Neural progenitor cell (in vitro differentiated cells): ENCODE measurements at places on chromosomes 4 and X.

DNA sequence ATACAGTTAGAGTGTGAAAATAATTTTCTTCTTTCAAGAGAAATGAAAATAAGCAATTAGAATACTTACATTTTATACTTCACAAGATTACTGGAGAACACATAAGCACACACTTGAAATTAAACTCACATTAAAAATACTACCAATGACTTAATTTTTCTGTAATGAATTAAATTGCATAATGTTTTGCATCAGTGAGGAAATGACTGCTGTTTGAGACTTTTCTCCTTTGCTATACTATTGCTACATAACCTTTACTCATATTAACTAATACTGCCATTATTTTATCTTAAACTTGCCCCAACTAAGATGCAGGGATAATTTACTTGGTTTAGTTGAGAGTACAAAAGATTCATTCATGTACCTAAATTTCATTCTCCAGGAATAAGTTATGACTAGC lies 590.9 kb downstream of the ARAP2 start:
- no peak for DNase-seq

- DNase-seq = no peak
Measured at GRCh38 chr4:151297170-151297569, 20.2 kb downstream of the PRSS48 start.

- DNase-seq = no peak
Measured at GRCh38 chrX:68936608-68937007, 107.8 kb downstream of the EFNB1 start.

DNA sequence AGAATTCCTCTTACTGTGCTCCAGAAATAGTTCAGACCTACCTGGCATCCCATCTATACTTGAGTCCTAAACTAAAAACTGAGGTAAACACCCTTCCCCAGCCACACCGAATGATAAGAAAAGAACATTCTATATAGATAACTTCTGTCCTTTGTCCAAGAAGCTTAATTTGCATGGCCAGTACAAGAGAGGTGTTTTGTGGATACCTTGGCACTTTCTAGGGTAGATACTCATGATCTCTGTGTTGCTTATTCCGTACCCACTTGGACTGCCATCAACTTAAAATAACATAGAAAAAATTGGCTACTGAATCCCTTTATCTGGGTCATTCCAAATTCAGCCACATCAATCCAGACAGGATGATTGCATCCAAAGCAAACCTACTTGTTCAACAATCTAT lies 1050.4 kb downstream of the STIM2 start:
- DNase-seq = no peak

DNA sequence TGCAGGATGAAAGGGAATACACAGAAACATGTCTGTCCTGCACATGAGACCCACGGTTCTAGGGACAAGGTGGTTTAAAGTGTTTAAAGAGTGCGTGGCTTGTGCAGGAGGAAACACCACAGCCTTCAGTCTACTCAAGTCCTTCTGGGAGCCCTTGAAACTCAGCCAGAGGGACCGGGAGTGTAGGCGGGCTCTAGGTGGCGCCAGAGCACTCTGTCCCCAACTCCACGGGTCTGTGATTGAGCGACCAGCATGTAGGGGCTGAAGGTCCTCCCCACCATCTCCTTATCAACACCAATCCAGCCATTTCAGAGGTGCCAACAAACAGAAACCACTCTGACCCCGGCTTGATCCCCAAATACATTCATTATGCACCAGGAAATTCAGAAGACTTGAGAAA lies 82.0 kb upstream of the CLDN34 start:
- DNase-seq = peak; percentile 62

- DNase-seq = no peak
Measured at GRCh38 chr4:4624276-4624897, 82.5 kb upstream of the STX18 start.

DNA sequence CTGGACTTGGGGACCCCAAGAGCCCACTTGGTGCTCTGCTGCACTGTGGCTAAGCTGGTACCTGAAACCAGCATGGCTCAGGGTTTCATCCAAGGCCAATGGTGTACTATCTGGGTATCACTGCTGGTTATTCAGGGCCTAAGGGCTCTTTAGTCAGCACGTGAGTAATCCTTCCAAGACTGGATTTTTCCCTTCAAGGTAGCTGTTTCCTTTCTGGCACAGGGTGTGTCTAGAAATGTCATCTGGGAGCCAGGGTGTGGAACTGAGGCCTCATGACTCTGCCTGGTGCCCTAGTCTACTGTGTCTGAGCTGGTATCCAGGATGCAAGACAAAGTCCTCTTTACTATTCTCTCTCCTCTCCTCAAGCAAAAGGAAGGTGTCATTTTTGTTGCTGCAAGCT lies 99.0 kb upstream of the QRFPR start:
- DNase-seq = no peak

DNA sequence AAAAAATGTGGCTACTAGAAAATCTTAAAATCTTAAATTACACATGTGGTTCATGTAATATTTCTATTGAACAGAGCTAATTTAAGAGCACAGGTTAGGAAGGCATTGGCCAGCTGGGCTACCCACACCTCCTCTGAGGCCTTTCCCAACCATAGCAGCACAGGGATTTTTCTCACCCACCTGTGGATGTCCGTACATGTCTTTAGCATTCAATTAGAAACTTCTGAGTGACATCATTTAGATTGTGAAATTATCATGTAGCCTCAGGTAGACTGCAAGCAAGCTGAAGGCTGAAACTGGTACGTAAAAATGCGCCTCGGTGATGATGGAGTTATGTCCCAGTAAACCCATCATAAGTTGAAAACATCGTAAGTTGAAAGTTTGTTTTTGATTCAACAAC lies 31.2 kb downstream of the SCARB2 start:
- no peak for DNase-seq

GRCh38 chr4:11073621-11074051 lies 355.1 kb downstream of the HS3ST1 start:
- DNase-seq = no peak

GRCh38 chr4:94880956-94881355 lies 123.2 kb downstream of the BMPR1B start:
- no peak for DNase-seq

DNA sequence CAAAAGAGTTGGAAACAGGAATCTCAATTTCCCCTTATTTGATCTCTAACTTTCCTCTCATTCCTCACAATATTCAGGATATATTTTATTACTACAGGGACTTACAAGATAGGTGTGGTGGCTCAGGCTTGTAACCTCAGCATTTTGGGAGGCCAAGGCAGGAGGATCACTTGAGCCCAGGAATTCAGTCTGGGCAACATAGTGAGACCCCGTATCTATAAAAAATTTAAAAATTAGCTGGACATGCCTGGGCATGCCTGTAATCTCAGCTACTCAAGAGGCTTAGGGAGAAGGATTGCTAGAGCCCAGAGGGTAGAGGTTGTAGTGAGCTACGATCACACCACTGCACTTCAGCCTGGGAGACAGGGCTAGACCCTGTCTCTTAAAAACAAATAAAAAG lies 200.4 kb downstream of the CAMK2D start:
- DNase-seq = no peak

DNA sequence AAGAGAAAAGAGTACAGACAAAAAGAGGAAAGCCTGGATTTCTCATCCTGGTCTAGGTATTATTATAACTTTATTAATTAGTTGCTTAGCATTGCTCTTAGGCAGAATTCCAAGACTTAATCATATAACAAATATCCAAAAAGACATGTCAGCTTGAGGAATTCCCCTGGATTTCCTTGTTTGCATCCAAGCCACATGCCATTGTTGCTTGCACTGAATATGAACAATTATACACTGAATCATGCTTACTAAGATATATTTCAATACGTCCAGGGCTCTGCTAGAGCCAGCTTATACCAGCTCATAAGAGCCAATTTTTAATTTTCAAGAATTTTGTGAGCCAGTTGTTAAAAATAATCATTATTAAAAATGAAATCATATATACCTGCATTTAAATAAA lies 5.5 kb upstream of the TLR10 start:
- DNase-seq = no peak

GRCh38 chr4:78565971-78566372 lies 14.4 kb downstream of the ANXA3 start:
- no peak for DNase-seq

DNA sequence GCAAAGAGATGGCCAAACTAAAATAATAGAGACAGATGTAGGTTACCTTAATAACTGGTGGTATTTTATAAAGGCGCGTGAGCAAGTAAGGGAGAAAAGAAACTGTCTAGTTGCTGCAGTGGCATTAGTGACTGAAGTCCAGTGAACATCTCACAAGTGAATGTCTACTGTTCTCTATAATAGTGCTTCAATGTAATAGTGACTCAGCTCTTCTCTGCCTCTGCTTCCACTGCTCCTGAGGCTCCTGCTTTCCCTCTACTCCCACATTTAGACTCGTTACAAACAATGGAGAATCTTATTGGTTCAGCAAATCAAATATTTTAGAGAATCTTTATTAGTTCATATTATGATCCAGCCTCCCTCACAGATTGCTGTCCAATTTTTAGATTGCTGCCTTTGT lies 779.1 kb upstream of the HTR2C start:
- no peak for DNase-seq

GRCh38 chr4:187109636-187110035 lies 386.0 kb upstream of the FAT1 start:
- DNase-seq = no peak

DNA sequence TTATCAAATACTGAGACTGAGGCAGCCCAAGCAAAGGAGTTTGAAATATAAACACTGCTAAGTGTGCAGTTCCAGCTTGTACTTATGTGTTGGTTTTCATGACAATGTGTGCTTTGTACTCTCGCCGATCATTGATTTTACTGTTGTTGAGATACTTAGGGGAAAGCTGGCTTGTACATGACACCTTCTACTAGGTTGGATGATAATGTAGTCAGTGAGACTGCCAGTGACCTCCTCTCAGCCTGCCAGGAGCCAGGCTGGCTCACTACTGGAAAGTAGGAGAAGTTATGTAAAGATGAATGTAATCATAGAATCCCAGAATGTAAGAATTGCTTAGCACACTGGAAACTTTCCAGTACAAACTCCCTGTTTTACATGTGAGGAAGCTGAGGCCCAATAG lies 132.0 kb downstream of the AFF2 start:
- no peak for DNase-seq

DNA sequence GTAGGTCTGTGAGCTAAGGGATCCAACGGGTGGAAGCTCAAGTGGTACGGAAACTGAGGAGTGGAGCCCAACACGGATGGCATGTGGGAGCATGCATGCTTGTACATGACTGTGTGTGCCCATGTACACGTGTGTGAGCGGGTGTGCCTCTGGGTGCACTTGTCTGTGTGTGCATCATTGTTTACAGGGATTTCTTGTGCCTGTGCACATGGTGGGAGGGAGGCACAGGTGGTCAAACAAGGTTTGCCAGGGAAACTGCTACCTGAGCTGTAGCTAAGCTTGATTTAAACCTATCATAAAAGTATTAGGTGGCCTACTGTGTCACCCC lies 122.5 kb upstream of the MAMLD1 start:
- no peak for DNase-seq

- peak; percentile 82 for DNase-seq
Measured at GRCh38 chr4:101031971-101032370, 315.4 kb downstream of the PPP3CA start.

- DNase-seq = peak; percentile 54
Measured at GRCh38 chr4:185573651-185574199, 38.4 kb upstream of the PDLIM3 start.

GRCh38 chrX:71510161-71510560 lies 22.7 kb upstream of the OGT start:
- DNase-seq = no peak
